GM12878 (cell line): ENCODE measurements at places on chromosomes 12 and 14. TPM values are rescaled to one million over a fixed set of nuclear protein-coding genes. Genes with fewer than 3 reads are reported as not detected.

Gene DLK1
- not detected in 2 replicates for polyA plus RNA-seq

Gene PZP
- not detected in 2 replicates for polyA plus RNA-seq

Gene TCP11L2
- polyA plus RNA-seq, result 0.20 and 0.59 TPM in 2 replicates

Gene SPIC
- polyA plus RNA-seq, result not detected in 2 replicates

Gene LUM
- polyA plus RNA-seq, result 0.09 and 0.30 TPM in 2 replicates

Gene PARPBP
- polyA plus RNA-seq, result 55.6 and 58.0 TPM in 2 replicates

Gene CLEC6A
- not detected in 2 replicates for polyA plus RNA-seq

Gene KRT6C
- not detected in 2 replicates for polyA plus RNA-seq

Gene MMP19
- not detected in 2 replicates for polyA plus RNA-seq

Gene LMNTD1
- not detected in 2 replicates for polyA plus RNA-seq

Gene FERMT2
- 15.7 and 16.9 TPM in 2 replicates for polyA plus RNA-seq

Gene SCN8A
- not detected in 2 replicates for polyA plus RNA-seq

Gene TMTC2
- 0.14 and 0.40 TPM in 2 replicates for polyA plus RNA-seq

Gene IL26
- not detected in 2 replicates for polyA plus RNA-seq

Gene PRKD1
- polyA plus RNA-seq, result not detected in 2 replicates

Gene OTX2
- not detected in 2 replicates for polyA plus RNA-seq

Gene CCDC88C
- 30.1 and 33.4 TPM in 2 replicates for polyA plus RNA-seq

Gene ESPL1
- polyA plus RNA-seq, result 16.9 and 21.2 TPM in 2 replicates

Gene RNASE7
- not detected in 2 replicates for polyA plus RNA-seq

Gene MAGOHB
- 215 and 231 TPM in 2 replicates for polyA plus RNA-seq

Gene RPL36AL
- 541 and 555 TPM in 2 replicates for polyA plus RNA-seq

Gene PTPRO
- polyA plus RNA-seq, result 1.3 and 1.6 TPM in 2 replicates

Gene KRT75
- not detected in 2 replicates for polyA plus RNA-seq

Gene KCNMB4
- polyA plus RNA-seq, result not detected in 2 replicates

Gene GYS2
- polyA plus RNA-seq, result not detected in 2 replicates

Gene BEGAIN
- not detected in 2 replicates for polyA plus RNA-seq

Gene E2F7
- 24.7 and 27.9 TPM in 2 replicates for polyA plus RNA-seq

Gene MAP4K5
- polyA plus RNA-seq, result 32.2 and 33.4 TPM in 2 replicates

Gene KRT72
- not detected in 2 replicates for polyA plus RNA-seq
